ENCODE measurements at places on chromosomes 7 and 10.

DNA sequence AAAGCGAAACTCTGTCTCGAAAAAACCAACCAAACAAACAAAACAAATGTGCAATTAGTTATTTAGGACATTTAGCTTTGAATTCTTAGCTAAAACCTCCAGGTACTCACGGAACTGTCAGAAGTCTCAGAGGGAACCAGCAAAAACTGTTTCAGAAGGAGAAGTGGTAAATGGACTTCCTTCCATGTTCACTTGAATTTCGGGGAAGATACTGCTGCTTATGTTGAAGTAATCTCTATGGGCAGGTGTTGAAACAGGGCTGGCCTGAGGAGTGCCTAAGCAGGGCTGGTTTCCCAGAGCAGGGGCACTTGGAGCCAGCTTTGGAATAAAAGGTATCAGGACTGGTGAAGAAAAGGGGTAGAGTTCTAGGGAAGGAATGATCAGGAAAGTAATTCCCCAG lies 2.4 kb upstream of the EXOC6 start:
- DNase-seq = no peak

GRCh38 chr7:81937091-81937490 lies 167.2 kb upstream of the HGF start:
- DNase-seq = no peak

- DNase-seq = no peak
Observed at GRCh38 chr10:82554381-82554780, 679.4 kb downstream of the NRG3 start.

DNA sequence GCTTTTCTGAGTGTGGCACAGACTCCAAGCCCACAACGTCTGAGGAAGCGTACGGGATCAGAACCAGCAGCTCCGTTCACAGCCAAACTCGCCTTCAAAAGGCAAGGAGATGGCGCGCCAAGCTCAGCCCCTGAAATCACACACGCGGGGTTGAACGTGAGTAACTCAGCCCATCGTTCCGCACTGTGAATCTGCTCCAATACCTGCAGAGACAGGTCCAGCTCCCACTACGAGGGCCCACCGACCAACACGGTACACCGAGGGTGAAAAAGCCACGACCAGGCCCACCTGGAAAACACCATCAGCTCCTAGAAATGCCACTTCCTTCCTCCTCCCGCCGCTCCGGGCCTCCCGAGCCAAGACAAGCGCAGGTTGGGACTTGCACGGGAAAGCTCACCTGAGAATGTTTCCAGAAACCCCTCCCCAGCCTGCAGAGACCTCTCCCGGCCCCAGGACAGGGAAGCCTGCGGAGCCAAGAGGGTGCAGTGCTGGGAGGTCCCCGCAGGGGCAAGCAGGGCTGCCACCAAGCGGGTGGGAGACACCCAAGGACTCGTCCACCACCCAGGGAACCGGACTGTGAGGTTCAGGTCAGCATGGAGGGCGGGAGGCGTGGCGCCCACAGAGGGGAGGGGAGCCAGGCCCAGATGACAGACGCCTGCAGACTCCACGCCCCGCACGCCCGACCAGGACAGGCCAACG lies 93.9 kb upstream of the PDGFA start:
- DNase-seq = no peak

DNA sequence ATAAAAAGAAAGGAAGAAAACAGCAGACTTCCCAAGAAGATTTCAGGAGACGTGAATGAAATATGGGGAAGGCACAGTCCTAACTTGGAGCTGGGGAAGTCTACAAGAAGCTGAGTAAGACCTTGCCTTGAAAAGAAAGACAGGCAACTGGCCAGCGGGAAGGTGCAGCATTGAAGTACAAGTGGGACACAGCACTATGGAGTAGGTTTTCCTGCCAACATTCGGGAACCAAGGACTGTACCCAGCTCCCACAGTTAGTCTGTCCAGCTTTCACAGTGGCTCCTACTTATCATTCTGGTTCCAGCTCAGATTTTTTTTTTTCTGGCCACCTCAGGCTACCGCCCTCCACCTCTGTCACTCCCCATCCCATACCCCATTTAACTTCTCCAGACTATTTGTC lies 10.0 kb downstream of the HPS1 start:
- no peak for DNase-seq

DNA sequence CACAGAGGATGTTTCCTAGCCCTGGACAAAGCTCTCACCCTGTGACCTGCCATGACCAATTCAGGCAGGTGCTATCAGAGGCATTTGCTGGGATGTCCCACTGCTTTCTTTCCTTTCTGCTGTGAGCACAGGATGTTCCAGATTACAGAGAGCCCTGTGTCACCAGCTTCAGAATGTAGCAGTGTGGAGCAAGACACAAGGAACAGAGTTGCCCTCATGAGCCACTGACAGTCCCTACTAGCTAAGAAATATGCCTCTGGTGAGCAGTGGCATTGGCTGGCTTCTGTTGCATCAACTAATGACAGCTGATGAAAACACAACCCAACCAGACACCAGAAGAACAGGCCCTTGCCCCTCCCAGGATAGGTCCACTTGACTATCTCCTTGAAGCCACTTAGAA lies 337.2 kb downstream of the TNS3 start:
- no peak for DNase-seq

DNA sequence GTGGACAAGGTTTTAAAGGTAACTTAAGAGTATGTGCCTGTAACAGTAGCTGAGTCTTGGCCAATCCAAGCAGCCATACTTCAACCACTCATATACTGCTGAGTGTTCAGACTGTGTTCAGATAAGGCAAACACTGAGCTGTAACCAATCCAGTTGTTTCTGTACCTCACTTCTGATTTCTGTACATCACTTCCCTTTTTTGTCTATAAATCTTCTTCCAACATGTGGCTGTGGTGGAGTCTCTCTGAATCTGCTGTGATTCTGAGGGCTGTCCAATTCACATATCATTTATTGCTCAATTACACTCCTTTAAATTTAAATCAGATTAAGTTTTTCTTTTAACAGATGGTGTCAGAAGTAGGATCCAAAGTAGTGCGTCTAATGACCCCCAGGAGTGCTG lies 149.5 kb upstream of the PHF14 start:
- DNase-seq = no peak

GRCh38 chr10:86233131-86233530 lies 133.5 kb downstream of the GRID1 start:
- no peak for DNase-seq

DNA sequence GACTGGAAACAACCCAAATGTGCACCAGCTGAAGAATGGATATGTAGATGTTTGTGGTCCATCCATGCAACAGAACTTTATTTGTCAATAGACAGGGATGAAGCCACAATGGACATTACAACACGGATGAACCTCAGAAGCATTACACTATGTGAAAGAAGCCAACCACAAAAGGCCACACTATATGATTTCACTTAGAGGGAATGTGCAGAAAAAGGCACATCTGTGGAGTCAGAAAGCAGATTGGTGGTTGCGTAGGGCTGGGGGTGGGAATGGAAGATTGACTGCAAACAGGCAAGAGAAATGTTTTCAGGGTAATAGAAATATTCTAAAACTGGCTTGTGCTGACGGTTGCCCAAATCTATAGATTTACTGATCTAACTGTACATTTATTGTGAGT lies 34.3 kb upstream of the WASHC2A start:
- no peak for DNase-seq

GRCh38 chr10:125060826-125061556 lies 99.4 kb downstream of the CTBP2 start:
- peak; percentile 65 for DNase-seq

- DNase-seq = peak; percentile 89
Observed at GRCh38 chr7:55127622-55128081, 108.8 kb downstream of the EGFR start.

DNA sequence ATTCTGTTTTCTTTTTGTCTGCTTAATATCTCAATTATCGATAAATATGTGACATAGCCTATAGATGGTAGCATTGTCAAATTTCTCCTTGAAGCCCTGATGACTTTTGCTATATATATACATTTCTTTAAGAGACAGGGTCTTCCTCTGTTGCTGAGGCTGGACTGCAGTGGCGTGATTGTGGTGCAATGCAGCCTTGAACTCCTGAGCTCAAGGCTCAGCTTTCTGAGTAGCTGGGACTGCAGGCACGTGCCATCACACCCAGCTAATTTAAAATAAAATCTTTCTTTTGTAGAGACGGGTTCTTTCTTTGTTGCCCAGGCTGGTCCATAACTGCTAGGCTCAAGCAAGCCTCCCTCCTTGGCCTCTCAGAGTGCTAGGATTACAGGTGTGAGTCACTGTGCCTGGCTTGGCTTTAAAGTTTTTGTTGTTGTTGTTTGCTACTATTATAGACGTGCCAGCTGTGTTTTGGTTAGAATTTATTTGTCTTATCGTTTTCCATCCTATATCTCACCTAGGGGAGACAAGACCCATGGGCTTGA lies 7.0 kb downstream of the UMAD1 start:
- no peak for DNase-seq

DNA sequence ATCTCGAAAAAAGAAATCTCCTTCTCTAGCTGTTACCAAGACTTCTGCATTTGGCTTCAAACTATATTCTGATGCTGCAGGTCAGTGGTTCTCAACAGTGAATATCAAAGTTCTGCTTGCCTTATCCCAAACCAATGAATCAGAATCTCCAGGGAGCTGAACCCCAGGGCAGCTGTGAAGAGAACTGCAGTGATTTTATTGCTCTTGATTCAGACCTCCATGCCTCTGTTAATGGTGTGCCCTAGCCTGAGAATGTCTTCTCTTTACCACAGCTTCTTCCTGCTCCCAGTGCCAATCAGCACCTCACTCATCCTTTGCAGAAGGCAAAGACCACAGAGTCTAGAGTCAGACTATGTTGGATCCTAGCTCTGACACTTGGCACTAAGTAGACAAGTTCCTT lies 46.2 kb upstream of the MRLN start:
- no peak for DNase-seq

GRCh38 chr10:60662917-60663614 lies 115.2 kb upstream of the CDK1 start:
- no peak for DNase-seq

- no peak for DNase-seq
Observed at GRCh38 chr7:54811846-54812254, 52.8 kb upstream of the SEC61G start.

DNA sequence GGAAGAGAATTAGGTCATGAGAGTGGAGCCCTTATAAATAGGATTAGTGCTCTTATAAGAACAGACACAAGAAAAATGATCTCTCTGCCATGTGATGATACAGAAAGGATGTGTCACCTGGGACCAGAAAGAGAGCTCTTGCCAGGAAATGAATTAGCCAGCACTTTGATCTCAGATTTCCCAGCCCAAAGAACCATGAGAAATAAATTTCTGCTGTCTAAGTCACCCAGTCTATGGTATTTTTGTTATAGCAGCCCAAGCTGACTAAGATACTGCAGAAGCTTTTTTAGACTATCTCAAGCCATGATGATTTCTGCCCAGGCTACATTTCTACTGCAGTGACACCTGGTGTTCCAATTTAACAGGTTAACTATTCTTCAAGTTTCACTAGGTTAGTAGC lies 84.8 kb downstream of the RSU1 start:
- DNase-seq = no peak

- no peak for DNase-seq
Observed at GRCh38 chr7:77657427-77658224, 38.6 kb upstream of the RSBN1L start.

DNA sequence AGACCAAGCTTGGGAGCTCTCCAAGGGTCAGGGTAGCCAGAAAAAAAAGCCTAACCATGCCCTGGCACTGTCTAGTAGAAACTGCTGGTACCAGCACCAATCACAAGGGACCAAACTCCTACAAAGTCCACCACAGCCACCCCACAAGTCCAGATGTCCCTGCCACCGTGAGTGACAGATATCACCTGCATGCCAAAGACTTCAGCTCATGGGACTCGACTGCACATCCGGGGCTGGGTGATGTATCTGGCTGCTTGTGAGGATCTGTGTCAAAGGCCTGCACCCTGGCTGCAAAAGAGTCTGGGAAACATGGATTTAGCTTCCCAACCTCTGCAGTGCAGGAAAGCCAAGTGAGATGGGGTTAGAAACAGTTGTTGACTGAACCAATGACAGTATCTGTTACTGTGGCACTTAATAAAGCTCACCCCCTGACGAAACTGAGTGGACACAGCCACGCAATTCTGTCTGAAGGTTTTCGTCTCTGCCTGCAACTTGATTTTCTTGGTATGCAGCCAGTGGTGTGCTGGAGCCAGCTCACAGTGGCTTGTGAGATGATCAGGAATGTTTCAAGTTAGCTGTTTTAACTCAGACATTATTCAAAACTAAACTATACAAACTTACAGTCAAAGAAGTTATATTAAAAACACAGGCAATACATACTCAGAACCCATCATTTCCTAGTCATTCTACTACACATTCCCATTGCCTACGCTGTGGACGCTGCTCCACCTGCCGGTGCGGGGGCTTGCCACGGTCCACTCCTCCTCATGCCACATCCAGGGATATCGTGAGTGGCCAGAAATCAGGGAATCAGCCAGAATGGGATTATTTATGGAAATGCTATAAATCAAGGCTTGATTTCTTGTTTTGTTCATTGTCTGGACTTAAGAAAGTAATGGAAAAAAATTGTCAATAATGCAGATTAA lies 9.2 kb downstream of the ZNF488 start:
- DNase-seq = no peak

DNA sequence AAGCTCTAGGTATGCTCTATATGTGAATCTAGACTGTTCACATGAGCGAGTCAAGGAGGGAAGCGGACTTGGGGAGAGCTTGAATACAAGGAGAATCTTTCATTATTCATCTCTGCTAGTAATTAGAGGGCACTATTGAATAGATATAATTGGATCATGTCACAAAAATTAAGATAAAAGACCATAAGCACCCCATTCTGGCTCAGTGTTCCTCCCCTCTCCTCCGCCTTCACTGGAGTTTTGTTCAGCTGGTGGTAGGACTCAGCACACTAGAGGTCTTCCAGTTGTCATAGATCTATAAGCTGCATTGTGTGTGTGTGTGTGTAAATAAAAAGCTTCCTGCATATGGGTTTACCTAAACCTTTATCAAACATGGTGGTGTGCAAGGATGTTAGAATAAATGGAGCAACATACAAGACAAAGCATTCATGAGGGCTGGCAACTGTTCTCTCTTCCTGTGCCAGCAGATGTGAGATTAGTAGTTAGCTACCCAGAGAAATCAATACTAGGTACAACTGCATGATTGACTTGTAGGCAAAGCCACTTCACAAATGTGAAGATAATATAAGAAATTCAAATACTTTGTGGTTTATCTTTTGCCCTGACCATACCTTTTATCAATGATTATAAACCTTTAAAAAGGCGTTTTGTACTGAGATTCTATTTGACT lies 142.6 kb downstream of the CREB5 start:
- DNase-seq = no peak

GRCh38 chr10:65196111-65196510 lies 1674.9 kb downstream of the REEP3 start:
- DNase-seq = no peak

- DNase-seq = no peak
Observed at GRCh38 chr7:100376066-100376465, 2.8 kb downstream of the PILRA start.

DNA sequence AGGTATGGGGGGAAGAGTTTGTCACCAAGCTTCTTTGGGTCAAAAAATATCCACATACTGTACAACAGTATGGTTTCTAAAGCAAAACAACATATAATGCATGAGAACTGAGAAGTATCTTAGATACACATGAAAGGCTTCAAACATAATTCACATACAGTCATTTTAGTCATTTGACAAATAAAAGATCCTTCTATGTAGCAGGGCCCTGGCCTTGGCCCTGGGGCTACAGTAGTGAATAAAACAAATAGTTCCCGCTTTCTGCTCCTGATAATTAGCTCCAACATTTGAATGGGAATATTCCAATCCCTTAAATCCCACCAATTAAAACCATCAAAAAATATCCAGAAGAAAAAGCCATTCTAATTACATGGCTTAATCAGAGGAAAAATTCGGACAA lies 51.3 kb downstream of the MALSU1 start:
- no peak for DNase-seq
